ENCODE measurements at places on chromosomes 6 and 20.

DNA sequence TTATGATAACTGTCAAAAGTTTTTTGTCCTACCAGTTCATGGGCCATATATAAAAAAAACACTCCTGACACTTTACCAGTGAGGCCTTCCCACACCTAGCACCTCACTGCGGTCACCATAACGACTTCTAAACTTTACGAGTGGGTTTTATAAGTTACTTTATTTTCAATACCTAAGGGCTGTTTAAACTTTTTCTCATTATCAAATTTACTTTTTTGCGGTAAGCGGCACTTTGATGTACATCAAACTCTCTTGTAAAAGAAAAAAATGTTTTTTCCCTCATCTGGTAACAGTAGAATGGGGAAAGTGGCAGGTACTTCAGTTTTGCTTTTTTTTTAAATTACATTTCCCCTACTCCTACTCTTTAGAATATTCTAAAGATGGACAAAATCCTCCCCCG lies 36.2 kb downstream of the FYN start:
- no peak for DNase-seq

- no peak for DNase-seq
Observed at GRCh38 chr6:6470123-6470522, 118.4 kb upstream of the LY86 start.

DNA sequence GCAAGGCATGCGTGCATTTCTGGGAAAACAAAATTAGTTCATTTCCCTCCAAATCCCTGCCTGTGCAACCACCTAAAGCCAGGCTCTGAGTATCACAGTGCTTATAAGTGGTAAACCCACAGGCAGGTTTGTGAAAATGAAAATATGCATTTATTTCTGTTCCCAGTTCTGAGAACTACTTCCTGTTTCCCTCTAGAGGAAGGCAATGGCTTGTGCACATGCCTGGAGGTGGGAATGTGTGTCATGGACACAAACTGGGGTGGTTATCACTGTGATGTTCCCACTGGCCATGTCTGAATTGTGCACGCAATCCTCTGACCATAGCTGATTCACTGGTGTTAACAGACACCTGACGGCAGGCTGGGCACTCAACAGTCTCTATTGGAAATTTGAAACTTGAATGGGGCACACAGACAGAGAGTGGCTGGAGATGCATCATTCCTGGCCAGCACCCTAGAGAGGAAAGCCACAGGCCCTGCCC lies 26.3 kb downstream of the FAM110A start:
- DNase-seq = no peak

DNA sequence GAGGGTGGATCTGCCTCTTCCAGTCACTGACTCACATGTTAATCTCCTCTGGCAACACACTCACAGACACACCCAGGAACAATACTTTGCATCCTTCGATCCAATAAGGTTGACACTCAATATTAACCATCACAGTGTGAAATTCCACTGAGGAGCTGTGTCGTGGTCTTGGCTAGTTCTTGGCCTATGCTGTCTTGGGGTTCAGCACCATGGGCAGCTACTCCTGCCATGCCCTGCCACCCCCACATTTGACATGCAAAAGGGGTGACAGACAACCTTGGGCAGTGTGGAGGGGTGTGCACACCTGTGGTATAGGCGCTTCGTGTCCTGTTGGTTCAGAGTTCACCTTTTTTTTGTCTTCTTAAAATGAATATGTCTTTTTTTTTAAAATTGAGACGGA lies 25.8 kb downstream of the ANKRD6 start:
- no peak for DNase-seq

GRCh38 chr6:45310118-45310788 lies 17.9 kb upstream of the RUNX2 start:
- DNase-seq = no peak

- DNase-seq = no peak
Observed at GRCh38 chr6:130252527-130253237, 29.9 kb upstream of the SAMD3 start.

GRCh38 chr6:161549977-161550655 lies 276.3 kb upstream of the AGPAT4 start:
- DNase-seq = no peak

DNA sequence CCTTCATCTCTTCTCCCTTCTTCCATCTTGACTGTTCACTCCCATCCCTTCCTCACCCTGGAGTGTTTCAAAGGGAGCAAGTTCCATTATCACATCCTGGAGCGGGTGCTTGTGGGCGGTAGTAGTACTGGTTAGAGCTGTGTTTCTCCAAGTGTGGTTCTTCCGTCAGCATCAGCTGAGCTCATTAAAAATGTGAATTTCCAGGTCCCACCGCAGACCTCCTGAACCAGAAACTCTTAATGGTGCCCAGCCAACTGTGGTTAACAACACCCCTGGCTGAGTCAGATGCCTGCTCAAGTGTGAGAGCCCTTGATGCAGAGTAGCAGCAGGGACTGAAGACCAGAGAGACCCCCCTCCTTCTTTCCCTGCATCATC lies 24.4 kb downstream of the ANGPT4 start:
- DNase-seq = no peak

- peak; percentile 15 for DNase-seq
Observed at GRCh38 chr6:136952714-136953260, 30.7 kb downstream of the SLC35D3 start.

DNA sequence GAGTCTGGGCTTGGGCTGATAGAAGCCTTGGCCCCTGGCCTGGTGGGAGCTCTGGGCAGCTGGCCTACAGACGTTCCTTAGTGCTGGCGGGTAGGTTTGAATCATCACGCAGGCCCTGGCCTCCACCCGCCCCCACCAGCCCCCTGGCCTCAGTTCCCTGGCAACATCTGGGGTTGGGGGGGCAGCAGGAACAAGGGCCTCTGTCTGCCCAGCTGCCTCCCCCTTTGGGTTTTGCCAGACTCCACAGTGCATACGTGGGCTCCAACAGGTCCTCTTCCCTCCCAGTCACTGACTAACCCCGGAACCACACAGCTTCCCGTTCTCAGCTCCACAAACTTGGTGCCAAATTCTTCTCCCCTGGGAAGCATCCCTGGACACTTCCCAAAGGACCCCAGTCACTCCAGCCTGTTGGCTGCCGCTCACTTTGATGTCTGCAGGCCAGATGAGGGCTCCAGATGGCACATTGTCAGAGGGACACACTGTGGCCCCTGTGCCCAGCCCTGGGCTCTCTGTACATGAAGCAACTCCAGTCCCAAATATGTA lies 957 bp upstream of the VEGFA start:
- no peak for DNase-seq

DNA sequence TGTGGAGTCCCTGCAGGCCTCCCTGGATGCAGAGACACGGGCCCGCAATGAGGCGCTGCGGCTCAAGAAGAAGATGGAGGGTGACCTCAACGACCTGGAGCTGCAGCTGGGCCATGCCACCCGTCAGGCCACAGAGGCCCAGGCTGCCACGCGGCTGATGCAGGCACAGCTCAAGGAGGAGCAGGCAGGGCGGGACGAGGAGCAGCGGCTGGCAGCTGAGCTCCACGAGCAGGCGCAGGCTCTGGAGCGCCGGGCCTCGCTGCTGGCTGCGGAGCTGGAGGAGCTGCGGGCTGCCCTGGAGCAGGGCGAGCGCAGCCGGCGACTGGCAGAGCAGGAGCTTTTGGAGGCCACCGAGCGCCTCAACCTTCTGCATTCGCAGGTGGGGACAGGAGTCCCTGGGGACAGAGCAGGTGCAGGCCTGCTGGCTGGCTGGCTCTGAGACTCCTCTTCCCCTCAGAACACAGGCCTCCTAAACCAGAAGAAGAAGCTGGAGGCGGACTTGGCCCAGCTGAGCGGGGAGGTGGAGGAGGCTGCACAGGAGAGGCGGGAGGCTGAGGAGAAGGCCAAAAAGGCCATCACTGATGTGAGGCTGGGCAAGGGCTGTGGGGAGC lies 44.7 kb downstream of the MYH7B start:
- peak; percentile 30 for DNase-seq

GRCh38 chr6:138103871-138104270 lies 3.3 kb downstream of the PERP start:
- DNase-seq = no peak

- no peak for DNase-seq
Observed at GRCh38 chr6:122214605-122215318, 184.7 kb upstream of the HSF2 start.

GRCh38 chr6:167027772-167028171 lies 28.6 kb downstream of the CEP43 start:
- DNase-seq = no peak

DNA sequence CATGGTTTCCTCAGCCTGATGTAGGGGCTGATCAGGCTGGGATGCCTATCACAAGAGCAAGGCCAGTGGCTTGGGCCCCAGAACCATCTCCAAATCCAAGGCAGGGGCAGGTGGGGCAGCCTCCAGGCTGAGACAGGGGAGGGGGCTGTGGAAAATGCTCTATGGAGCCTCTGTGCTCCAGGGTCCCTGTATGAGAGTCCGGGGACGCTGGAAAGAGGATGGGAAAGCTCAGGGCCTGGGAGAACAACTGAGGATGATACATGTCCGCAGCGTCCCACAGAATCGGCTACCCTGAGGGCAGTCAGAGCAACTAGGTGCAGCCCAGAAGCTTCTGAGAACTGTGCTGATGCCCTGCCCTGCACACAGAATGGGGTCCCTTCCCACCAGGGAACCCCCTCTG lies 43.4 kb downstream of the CPXM1 start:
- DNase-seq = no peak

DNA sequence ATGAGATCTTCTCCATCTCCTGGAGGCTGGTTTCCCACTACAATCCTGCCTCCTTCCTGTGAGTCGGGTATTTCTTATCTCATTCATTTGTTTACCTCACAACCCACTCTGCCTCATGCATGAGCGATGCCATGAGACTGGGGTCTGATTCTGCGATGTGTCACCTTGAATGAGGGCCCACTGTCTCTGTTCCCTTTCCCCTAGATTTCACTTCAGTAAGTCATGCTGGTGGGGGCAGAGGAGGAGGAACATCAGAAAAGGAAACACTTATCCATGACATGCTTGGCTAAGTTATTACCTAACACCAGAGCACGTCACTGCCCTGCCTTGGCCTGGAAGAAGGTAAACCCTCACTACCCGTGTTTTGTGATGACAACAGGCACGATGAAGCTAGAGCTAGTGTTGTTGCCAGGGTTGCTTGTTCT lies 337.4 kb upstream of the PRDM1 start:
- DNase-seq = no peak

DNA sequence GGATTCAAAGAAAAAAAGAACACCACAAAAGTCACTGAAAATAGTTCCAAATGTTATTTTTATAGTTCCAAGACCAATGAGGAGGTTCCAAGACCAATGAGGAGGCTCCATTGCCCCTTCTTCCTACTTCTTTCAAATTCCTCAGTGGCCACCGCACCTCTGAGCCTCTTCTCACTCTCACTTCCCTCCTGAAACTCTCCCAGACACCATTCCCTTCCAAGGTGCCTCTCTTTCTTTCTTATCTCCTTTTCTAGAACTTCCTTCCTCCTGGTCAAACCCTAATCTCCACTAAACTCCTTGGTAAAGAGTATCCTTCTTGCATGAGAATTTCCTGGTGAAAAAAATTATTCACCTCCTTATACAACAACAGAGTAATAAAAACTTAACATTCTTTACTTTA lies 20.4 kb upstream of the MCUR1 start:
- no peak for DNase-seq

DNA sequence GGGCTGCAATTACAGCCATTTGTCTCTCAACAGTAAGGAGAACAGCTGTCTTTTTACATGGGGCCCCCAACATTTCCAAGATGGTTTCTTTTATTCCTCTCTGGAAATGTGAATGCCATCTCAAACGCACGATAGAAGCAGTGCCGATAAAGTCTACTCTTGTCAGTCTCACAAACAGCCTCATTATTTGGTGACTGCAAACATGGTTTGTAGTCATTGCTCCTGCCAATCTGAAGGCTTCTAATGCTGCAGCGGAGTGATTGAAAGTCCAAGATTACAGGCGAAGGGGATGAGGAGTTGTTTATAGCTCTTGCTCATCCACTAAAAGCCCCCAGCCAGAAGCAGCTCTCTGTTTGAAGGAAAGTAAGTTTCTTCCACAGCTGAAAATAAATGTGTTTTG lies 657.1 kb downstream of the CBLN4 start:
- no peak for DNase-seq

- no peak for DNase-seq
Observed at GRCh38 chr6:165298402-165298801, 11.0 kb downstream of the C6orf118 start.

GRCh38 chr6:160010067-160010466 lies 41.2 kb downstream of the IGF2R start:
- DNase-seq = no peak

Data from NCI-H2107 (cell line).